CD4-positive, alpha-beta T cell treated with Interleukin-1 beta for 1 hour (primary cell): ENCODE measurements at places on chromosomes 3 and 15.

DNA sequence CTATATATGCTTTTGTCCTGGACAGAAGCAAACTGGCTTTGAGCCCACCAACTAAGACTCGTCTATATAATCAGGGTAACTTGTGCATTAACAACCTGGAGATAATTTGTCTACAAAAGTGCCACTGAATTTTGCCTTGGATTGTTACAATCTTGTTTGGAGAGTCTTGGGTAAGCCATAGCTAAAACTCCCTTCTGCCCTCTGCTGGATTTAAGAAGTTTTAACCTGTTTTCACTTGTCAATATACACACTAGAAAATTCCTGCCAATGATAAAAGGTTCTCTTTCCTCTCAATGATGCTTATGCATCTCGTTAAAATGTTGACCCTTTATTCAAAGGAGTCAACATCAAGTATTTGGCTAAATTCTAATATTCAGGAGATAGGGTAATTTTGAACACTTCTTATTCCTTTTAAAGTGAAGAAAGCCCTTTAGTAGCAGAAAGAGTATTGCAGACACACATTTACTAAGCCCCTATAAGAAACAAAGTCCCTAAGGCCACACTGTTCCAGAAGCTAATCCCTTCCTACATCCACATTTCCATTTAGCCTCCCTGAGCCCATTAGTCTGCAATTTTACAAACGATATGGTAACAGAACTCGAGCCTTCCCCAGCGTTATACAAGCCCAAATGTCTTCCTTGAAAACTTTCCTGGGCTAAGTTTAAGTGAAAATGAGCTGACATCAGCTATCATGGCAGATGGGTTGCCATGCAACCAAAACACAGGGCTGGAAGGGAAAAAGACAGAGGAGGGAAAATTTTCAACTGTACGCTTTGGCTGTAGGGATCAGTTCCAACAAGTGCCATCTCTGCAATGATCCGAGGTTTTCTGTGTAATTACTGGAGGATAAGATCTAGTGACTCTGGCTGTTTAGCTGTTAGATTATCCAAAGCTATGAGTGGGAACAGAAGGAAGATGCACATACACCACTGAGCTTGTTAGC, 75.9 kb upstream of the FGF12 start:
- DNase-seq: no peak

GRCh38 chr3:141552440-141552991, 65.7 kb downstream of the RASA2 start:
- no peak for DNase-seq

DNA sequence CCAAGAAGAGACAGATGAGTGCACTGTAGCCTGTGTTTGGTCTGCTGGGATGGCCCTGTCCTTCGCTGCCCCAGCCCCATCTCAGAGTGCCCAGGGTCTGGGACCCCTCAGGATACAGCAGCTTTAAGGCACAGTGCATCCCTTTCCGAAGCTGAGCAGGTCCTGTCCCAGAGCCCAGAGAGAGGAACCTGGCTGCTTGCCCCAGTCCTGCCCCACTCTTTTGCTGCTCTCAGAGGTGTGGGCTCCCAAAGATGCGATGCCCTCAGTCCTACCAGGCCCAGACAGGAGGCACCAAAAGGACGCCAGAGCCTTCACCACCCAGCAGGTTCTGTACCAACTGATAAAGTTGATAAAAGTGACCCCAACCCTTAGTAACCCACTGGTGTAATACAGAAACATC, 8.2 kb downstream of the PLCD1 start:
- no peak for DNase-seq

- peak; percentile 43 for DNase-seq
These were observed 1.9 kb upstream of the PLCD1 start for GRCh38 chr3:38031022-38031994.
